A549 treated with Mapracorat at 1 μM for 4 hours (cell line): ENCODE measurements at places on chromosomes 7 and 10. TPM values are rescaled to one million over a fixed set of nuclear protein-coding genes. Genes with fewer than 3 reads are reported as not detected.

The FAM25C gene
- total RNA-seq: 1.2 to 1.7 TPM in 2 of 5 replicates, not detected in the others

The ASAH2 gene
- total RNA-seq: 1.2 to 4.0 TPM (median 2.9 TPM) in 5 replicates

The GRM3 gene
- not detected in 5 replicates for total RNA-seq

The GIMAP2 gene
- not detected in 5 replicates for total RNA-seq

The CLDN3 gene
- 1.7 to 3.9 TPM (median 3.5 TPM) in 5 replicates for total RNA-seq

The SEC31B gene
- 1.6 to 2.7 TPM (median 1.9 TPM) in 5 replicates for total RNA-seq

The ADARB2 gene
- 0.08 TPM in 1 of 5 replicates, not detected in the others for total RNA-seq

The HOXA4 gene
- 1.3 to 2.2 TPM (median 1.8 TPM) in 5 replicates for total RNA-seq

The PDE6C gene
- not detected in 5 replicates for total RNA-seq

The ADCY1 gene
- 1.9 to 2.9 TPM (median 2.1 TPM) in 5 replicates for total RNA-seq

The RADIL gene
- total RNA-seq: 1.6 to 2.8 TPM (median 2.7 TPM) in 5 replicates

The THAP5 gene
- total RNA-seq: 11.0 to 15.8 TPM (median 14.0 TPM) in 5 replicates

The DPY19L1 gene
- 33.8 to 45.7 TPM (median 41.7 TPM) in 5 replicates for total RNA-seq

The PPP1R17 gene
- total RNA-seq: not detected in 5 replicates

The OGDHL gene
- 0.16 to 0.46 TPM (median 0.25 TPM) in 5 replicates for total RNA-seq

The AGR2 gene
- total RNA-seq: 100 to 177 TPM (median 136 TPM) in 5 replicates

The KCTD7 gene
- total RNA-seq: 5.2 to 6.8 TPM (median 5.8 TPM) in 5 replicates

The DYNC1I1 gene
- 0.12 to 0.21 TPM (median 0.14 TPM) in 5 replicates for total RNA-seq

The OR2F1 gene
- not detected in 5 replicates for total RNA-seq

The SLC37A3 gene
- total RNA-seq: 25.1 to 34.0 TPM (median 27.9 TPM) in 5 replicates

The PILRA gene
- 4.1 to 6.3 TPM (median 4.4 TPM) in 5 replicates for total RNA-seq

The IKZF1 gene
- not detected in 5 replicates for total RNA-seq

The ARHGEF35 gene
- 0.18 to 0.50 TPM (median 0.40 TPM) in 5 replicates for total RNA-seq

The LRMDA gene
- 3.1 to 5.7 TPM (median 4.7 TPM) in 5 replicates for total RNA-seq

The ACTA2 gene
- total RNA-seq: 16.9 to 20.8 TPM (median 18.2 TPM) in 5 replicates

The ZRANB1 gene
- 7.5 to 9.3 TPM (median 8.9 TPM) in 5 replicates for total RNA-seq

The EVX1 gene
- total RNA-seq: 0.07 to 0.21 TPM (median 0.14 TPM) in 5 replicates

The LBX1 gene
- total RNA-seq: not detected in 5 replicates

The PGAM2 gene
- not detected in 5 replicates for total RNA-seq

The PLEKHS1 gene
- 0.04 to 0.06 TPM (median 0.05 TPM) in 3 of 5 replicates, not detected in the others for total RNA-seq

The SLC16A9 gene
- total RNA-seq: 0.12 to 0.17 TPM (median 0.13 TPM) in 5 replicates

The WNT2 gene
- total RNA-seq: not detected in 5 replicates

The KLF6 gene
- 93.7 to 142 TPM (median 135 TPM) in 5 replicates for total RNA-seq

The LMBR1 gene
- 26.4 to 35.4 TPM (median 31.5 TPM) in 5 replicates for total RNA-seq

The LRRTM3 gene
- total RNA-seq: not detected in 5 replicates

The AOC1 gene
- 0.05 to 0.32 TPM (median 0.13 TPM) in 3 of 5 replicates, not detected in the others for total RNA-seq

The CASTOR2 gene
- 2.5 to 4.5 TPM (median 3.3 TPM) in 5 replicates for total RNA-seq

The LEP gene
- not detected in 5 replicates for total RNA-seq

The MARCHF5 gene
- 28.9 to 39.0 TPM (median 35.5 TPM) in 5 replicates for total RNA-seq

The ZNF248 gene
- 2.5 to 3.8 TPM (median 3.3 TPM) in 5 replicates for total RNA-seq

The FKBP9 gene
- total RNA-seq: 78.2 to 120 TPM (median 87.7 TPM) in 5 replicates

The COL26A1 gene
- 0.32 to 0.78 TPM (median 0.51 TPM) in 5 replicates for total RNA-seq

The GOLGA7B gene
- total RNA-seq: 3.2 to 4.0 TPM (median 3.6 TPM) in 5 replicates

The ZNF804B gene
- not detected in 5 replicates for total RNA-seq

The DENND2A gene
- 0.41 to 1.0 TPM (median 0.55 TPM) in 5 replicates for total RNA-seq
